GOT3 (cell line): ENCODE measurements at places on chromosomes 4 and X.

DNA sequence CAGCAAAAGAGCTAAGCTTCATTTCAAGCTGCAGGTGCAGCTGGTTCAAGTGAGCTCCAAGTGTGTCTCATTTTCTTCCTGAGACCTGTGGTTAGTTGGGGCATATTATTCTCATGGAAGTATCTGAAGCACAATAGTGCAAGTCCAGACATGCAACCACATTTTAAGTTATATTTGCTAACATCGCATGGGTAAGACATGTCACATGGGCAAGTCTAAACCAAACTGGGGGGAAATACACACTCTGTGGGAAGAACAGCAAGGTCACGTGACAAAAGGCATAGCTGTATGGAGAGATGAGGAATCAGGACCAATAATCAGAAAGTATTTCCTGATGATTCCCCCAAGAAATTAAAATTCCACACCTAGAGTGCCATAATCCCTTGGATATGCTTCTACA lies 94.9 kb upstream of the NDP start:
- no peak for DNase-seq

DNA sequence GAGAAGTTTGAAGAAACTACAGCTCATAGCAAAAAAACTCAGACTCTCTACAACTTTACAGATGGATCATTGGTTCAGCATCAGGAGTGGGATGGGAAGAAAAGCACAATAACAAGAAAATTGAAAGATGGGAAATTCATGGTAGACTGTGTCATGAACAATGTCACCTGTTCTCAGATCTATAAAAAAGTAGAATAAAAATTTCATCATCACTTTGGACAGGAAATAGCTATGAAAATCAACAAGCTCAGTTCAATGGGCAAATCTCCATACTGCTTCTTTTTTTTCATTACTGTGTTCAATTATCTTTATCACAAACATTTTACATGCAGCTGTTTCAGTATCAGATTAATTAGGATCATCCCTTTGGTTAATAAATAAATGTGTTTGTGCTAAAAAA lies 76.5 kb upstream of the RAPGEF2 start:
- DNase-seq = no peak

- no peak for DNase-seq
Observed at GRCh38 chr4:155809835-155810234, 51.0 kb downstream of the GUCY1B1 start.

GRCh38 chr4:152103181-152103901 lies 342.5 kb upstream of the GATB start:
- DNase-seq = no peak

- DNase-seq = no peak
Observed at GRCh38 chrX:147749308-147749707, 162.4 kb upstream of the FMR1 start.

GRCh38 chr4:96526625-96527024 lies 686.7 kb downstream of the PDHA2 start:
- DNase-seq = no peak

DNA sequence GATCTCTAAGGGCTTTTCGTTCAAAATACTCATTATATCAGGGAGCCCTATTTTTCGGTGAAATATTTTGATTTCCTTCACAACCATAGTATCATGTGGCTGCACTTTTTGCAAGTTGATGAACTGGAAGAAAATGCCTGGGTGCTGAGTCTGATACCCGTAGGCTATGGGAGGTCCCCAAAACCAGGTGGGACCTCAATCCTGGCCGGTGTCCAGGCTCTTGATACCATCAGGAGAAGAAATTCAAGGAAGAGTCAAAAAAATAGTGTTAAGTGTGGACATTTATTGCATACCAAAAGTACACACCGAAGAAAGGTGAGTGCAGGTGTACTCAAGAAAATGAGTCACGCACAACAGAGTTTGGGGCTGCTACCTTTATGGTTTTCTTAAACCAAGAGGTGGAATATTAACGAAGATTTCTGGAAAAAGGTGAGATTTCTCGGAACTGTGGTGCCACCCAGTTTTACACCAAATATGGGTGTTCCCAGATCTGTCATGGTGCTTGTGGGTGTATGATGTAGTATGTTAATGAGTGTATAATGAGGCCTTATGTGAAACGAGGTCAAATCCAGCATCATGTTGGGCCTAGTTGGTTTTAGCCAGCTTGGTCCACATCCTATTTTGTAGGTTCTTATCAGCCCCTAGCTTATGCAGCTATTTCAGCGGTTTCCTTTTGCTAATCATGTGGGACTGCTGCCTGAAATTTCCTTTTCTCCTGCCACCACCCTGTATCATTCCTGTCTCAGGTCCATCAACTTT lies 29.9 kb downstream of the VCX2 start:
- no peak for DNase-seq
